ENCODE measurements at places on chromosomes 1 and 21.

- H3K36me3 ChIP-seq = peaks cover 7% of the 10 kb centered on the region
- H3K4me1 ChIP-seq = peaks cover 10% of the 10 kb centered on the region
- H3K27ac ChIP-seq = peak overlapping the region; percentile 27
- H3K27me3 ChIP-seq = no peaks in the 10 kb centered on the region
- H3K4me3 ChIP-seq = no peak overlapping the region
Observed at GRCh38 chr21:43810505-43811261, 21.3 kb downstream of the RRP1 start.

- H3K4me1 ChIP-seq = peaks cover 16% of the 10 kb centered on the region
- DNase-seq = no peak
- no peak overlapping the region for H3K27ac ChIP-seq
- H3K4me3 ChIP-seq = no peak overlapping the region
- H3K27me3 ChIP-seq = peaks cover 53% of the 10 kb centered on the region
- no peaks in the 10 kb centered on the region for H3K36me3 ChIP-seq
Observed at GRCh38 chr1:208239473-208240381, 4.5 kb downstream of the PLXNA2 start.

- H3K4me3 ChIP-seq = peak overlapping the region; percentile 83
- peaks cover 3% of the 10 kb centered on the region for H3K36me3 ChIP-seq
- H3K27me3 ChIP-seq = peaks cover 76% of the 10 kb centered on the region
- no peak for DNase-seq
Observed at GRCh38 chr1:94540440-94541245, 916 bp downstream of the F3 start.

DNA sequence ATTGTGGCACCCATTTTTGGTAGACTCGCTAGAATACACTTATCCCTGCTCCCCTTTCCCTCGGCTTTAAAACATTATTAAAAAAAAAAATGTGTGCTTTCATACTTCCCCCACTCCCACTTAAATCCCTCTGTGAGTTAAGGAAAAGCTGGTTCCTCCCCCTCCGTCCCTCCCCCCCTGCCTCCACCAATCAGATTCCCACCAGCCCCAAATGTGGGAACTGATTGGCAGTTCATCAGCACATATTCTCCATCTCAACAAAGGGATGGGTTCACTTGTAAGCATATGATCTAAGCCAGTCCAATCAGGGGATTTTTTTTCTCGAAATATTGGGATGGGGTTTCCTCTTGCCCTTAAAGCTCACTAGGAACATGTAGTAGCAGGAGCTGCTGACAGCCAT lies 10.8 kb upstream of the FYB2 start:
- no peak overlapping the region for H3K4me3 ChIP-seq
- no peaks in the 10 kb centered on the region for H3K36me3 ChIP-seq
- H3K4me1 ChIP-seq = no peaks in the 10 kb centered on the region
- H3K27ac ChIP-seq = no peak overlapping the region

DNA sequence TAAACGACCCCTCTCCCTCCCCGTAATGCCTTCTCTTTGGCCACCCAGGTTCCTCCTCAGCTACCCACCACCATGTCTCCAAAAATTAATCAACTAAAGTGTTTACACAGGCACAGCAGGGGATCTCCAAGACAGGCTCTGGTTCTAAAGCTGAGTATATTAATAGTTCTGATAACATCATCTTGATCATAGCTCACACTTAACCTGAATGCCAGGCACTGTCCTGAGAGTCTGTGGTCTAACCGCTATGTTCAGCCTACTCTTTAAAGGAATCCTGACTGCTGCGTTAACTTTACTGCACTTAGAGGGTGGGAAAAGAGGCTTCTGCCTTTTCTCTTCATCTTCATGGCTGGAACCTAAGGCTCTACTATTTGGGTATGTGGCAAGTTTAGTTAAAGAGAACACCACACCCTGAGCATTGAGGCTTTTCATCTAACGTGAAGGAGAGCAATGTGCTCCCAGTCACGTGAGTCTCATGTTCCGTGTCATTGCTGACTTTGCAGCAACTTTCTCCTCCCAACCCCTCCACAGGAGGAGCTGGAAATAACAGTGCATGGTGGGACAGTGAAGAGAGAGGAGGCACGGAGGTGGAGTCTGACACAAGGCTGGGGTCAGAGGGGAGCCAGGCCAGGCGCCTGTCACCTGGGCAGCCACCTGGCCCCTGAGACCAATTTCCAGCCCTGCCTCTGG lies 86.4 kb downstream of the FAM78B start:
- no peak overlapping the region for H3K4me3 ChIP-seq
- no peak for DNase-seq
- no peaks in the 10 kb centered on the region for H3K36me3 ChIP-seq
- no peak overlapping the region for H3K27ac ChIP-seq
- peaks cover 6% of the 10 kb centered on the region for H3K27me3 ChIP-seq

DNA sequence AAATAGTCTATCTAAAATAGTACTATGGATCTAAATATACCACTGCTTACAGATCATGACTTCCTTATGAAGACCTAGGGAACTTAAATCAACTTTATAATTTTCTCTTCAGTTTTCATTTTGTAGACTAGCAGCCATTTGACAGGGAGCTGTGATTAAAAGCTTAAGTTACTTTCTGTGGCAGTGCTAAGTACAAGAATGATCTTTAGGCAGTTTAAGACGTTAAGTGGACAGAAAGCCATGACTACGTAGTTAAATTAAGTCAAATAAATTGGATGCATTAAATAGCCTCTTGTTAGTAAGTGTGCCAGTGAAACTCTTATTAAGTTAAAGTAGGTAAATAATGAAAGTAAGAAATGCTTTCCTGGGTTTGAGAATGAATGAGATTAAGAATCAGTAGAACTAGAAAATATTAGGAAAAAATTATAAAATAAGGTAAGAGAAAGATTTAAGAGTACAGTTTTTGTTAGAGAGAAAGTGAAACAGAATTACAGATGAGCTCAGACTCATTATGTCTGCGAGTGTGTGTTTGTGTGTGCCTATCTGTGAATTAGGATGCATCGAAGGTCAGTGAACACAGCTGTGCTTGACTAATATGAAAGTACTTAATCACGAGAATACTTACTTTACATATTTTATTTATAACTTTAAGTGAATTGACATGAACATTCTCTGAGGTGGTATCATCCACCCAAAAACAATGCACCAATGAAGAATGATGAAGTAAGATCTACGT lies 336.9 kb downstream of the KCNT2 start:
- no peaks in the 10 kb centered on the region for H3K36me3 ChIP-seq
- H3K4me1 ChIP-seq = no peaks in the 10 kb centered on the region
- no peak overlapping the region for H3K4me3 ChIP-seq
- no peak for DNase-seq
- H3K27ac ChIP-seq = no peak overlapping the region
- no peaks in the 10 kb centered on the region for H3K27me3 ChIP-seq

GRCh38 chr1:86394416-86394815 lies 1.7 kb downstream of the ODF2L start:
- H3K36me3 ChIP-seq = peaks cover 29% of the 10 kb centered on the region
- H3K27ac ChIP-seq = peak overlapping the region; percentile 1
- peak overlapping the region; percentile 97 for H3K4me3 ChIP-seq
- DNase-seq = no peak
- peaks cover 47% of the 10 kb centered on the region for H3K4me1 ChIP-seq

DNA sequence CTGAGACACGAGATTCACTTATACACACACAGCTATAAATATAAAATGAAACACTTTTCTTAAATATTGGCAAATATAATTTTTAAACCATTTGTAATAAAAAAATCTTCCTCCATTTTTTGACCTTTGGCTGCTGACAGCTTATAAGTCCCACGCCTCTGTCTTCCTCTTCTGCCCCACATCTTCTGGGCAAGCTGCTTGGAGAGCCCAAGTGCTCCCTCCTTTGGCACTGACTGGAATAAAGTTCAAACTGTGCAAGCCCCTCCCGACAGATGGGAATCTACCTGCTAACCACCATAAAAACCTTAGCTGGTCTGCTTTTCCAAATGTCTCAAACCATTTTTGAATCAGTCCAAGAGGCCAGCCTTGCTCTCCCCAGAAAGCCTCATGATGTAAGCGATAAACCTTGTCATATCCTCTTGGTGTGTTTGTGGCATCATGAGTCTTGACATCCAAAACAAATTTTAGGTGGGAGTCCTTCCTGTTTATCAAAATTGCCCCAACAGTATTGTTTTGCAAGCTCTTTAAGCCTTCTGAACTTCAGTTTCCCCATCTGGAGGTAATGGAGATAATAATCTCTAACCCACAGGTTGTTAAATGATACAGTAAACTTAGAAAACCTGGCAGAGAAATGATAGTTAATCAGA lies 99.8 kb downstream of the SNX7 start:
- no peaks in the 10 kb centered on the region for H3K36me3 ChIP-seq
- no peak overlapping the region for H3K4me3 ChIP-seq
- H3K27me3 ChIP-seq = peaks cover 5% of the 10 kb centered on the region
- no peak overlapping the region for H3K27ac ChIP-seq
- no peaks in the 10 kb centered on the region for H3K4me1 ChIP-seq

- peaks cover 3% of the 10 kb centered on the region for H3K36me3 ChIP-seq
- no peak overlapping the region for H3K27ac ChIP-seq
- H3K27me3 ChIP-seq = peaks cover 57% of the 10 kb centered on the region
Observed at GRCh38 chr21:37742115-37742514, 174.1 kb downstream of the KCNJ6 start.

GRCh38 chr1:224182866-224183590 lies at the start of gene DEGS1:
DEGS1 (plus strand) TSS chr1:224183240; CDS start chr1:224183337, 97 bp downstream.
- H3K4me1 ChIP-seq = peaks cover 20% of the 10 kb centered on the region
- peak within 1 kb of the TSS; percentile 98 for H3K27ac ChIP-seq
- H3K27me3 ChIP-seq = no peaks in the 10 kb centered on the region
- H3K36me3 ChIP-seq = peaks cover 31% of the 10 kb centered on the region
- peak; percentile 83 for DNase-seq
- H3K4me3 ChIP-seq = peak within 1 kb of the TSS; percentile 88

- H3K27me3 ChIP-seq = peaks cover 46% of the 10 kb centered on the region
- DNase-seq = no peak
- H3K4me1 ChIP-seq = no peaks in the 10 kb centered on the region
- no peak overlapping the region for H3K27ac ChIP-seq
- no peaks in the 10 kb centered on the region for H3K36me3 ChIP-seq
- H3K4me3 ChIP-seq = no peak overlapping the region
Observed at GRCh38 chr1:175744833-175745232, 1.4 kb upstream of the TNR start.

DNA sequence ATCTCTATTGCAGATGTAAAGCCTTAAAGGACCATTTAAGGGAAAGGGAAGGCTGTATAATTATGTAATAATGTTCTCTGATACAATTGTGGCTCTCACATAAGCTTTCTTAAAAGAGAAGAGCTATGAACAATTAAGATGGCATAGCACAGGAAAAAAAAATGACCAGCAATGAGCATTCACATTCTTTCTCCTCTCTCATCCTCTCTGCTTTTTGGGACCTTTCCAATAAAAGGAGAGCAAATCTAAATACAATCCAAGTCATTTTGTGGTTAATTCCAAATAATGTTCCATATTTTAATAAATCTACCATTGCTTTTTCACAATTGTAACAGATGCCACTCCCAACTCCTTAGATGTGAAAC lies 23.5 kb downstream of the SMYD3 start:
- H3K27me3 ChIP-seq = no peaks in the 10 kb centered on the region
- H3K36me3 ChIP-seq = no peaks in the 10 kb centered on the region
- peaks cover 19% of the 10 kb centered on the region for H3K4me1 ChIP-seq
- no peak for DNase-seq
- H3K27ac ChIP-seq = peak overlapping the region; percentile 50

DNA sequence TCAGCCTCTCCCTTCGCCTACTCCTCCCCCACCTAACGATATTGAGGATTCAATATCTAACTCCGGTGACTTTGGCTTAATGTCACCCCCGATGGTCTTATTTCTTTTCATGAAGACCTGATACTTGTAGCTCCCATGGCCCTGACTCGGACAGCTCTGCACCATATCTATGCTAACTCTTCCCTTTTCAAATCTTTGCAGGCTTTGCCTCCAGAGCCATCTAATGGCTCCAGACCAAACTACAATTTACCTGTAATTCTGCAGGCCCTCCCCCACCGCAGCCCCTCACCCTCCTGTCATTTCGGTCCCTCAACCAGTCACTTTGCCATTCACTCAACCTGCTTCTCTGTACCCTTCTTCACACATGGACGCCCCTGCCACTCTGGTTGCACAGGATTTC lies 7.9 kb upstream of the GSTM5 start:
- H3K27me3 ChIP-seq = peaks cover 48% of the 10 kb centered on the region
- no peak overlapping the region for H3K27ac ChIP-seq
- H3K36me3 ChIP-seq = no peaks in the 10 kb centered on the region
- no peak for DNase-seq
- H3K4me1 ChIP-seq = no peaks in the 10 kb centered on the region

DNA sequence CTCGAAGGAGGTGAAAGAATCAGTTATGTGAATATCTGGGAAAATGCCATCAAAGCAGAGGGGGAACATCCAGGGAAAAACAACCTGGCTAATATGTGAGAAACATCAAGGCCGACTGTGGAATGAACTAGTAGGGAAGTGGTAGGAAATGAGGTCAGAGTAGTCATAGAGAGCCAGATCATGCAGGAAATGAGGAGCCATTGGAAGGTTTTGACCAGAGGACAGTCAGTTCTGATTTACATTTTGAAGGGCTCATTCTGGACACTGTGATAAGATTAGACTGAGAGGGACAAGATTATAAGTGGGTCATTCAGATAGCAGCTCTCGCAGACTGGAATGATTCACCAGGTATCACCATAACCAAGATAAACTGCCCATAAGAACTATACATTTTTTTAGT lies 63.7 kb downstream of the SYT14 start:
- H3K4me3 ChIP-seq = no peak overlapping the region
- DNase-seq = no peak
- H3K27ac ChIP-seq = no peak overlapping the region

DNA sequence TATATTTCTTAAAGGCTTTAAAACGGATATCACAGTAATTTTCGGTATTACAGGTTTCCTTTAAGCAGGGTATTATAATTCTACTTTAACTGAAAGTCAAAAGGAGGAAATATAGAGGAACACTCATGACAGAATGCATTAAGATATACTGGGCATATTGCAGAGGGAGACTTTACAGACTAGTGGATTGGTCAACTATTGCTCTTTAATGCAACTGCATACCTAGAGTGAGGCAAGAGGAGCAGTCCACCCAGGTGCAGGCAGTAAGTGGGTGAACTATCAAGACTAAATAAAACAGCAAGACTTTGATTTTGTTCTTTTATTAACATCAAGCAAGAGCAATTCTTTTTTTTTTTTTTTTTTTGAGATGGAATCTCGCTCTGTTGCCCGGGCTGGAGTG lies 10.5 kb downstream of the SCAF4 start:
- no peak overlapping the region for H3K4me3 ChIP-seq
- H3K27me3 ChIP-seq = no peaks in the 10 kb centered on the region
- DNase-seq = no peak
- peaks cover 42% of the 10 kb centered on the region for H3K4me1 ChIP-seq

DNA sequence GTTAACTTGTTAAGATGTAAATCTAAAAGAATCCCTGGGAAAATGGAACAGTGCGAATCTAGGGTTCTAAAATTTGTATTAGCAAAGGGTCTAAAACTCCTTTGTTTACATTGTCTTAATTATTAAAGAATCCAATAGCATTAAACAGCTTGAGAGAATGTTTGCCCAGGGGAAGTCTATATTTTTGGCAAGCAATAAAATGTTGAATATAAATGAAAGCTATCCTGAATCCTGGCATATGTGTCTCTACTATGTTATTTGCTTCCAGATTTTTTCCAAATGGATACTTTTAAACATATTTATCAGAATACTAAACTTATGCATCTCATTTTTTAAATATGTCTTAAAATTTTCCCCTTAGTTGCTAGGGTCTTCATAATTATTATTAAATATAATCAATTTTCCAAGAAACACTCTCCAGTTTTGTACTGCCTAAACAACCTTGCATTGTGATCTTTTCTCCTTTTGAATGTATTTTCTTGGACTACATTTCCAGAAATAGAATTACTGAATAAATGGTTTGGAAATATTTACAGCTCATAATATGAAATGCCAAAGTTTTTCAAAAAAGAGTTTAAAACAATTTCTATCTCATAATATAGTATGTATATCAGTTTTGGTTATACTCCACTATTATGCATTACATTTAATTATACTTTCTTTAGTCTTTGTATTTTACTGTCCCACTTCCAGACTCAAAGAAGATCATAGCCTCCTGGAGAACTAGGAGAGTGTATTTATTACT lies 304.8 kb downstream of the USP25 start:
- H3K27ac ChIP-seq = no peak overlapping the region
- DNase-seq = no peak
- no peaks in the 10 kb centered on the region for H3K36me3 ChIP-seq
- H3K27me3 ChIP-seq = no peaks in the 10 kb centered on the region

Data from effector memory CD8-positive, alpha-beta T cell (primary cell).